ENCODE measurements at places on chromosomes 7 and 10.

GRCh38 chr7:27179503-27180430 lies 5.3 kb downstream of the HOXA11 start:
- DNase-seq = peak; percentile 19

DNA sequence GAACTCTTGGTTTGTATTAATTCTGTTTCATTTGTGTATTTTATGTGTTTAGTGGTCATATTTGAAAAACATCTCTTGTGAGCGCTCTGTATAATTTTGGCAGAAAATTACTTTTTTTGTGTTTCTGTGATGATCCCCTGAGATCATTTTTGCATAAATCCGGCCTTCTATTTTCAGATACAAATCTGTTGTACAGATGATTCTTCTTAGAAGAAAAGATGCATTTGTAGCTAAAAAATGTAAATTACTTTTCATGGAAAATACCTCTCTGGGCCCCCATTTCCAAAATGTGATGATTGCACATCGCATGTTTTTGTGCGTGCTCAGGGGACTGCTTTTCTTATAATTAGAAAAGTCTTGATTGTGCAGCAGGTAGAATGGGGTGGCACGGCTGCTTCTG lies 395.4 kb downstream of the LRMDA start:
- no peak for DNase-seq

DNA sequence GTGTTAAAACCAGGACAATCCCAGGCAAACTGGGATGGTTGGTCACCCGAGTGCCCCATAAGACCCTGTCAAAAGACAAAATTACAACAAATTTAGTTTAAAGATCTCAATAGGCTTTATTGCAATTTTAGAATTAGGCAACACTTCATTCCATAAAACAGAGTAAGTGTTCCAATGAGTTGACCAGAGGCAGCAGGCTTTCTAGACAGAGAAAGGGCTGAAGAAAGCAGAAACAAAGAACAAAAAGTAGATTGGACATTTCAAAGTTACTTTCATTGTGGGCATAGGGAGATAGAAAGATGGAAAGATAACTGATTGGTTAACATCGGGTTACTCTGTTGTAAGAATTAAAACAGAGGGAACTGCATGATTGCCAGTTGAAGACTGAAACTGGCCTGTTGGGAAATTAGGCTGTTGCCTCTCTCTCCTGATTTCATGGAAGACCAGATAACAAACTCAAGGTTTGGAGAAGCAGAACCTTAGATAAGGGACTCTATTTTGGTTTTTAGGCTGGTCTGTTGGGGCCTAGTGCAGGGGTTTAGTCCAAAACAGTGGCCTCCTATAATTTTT lies 36.3 kb downstream of the ENTPD1 start:
- DNase-seq = no peak

- no peak for DNase-seq
Observed at GRCh38 chr7:21099432-21099831, 312.7 kb upstream of the SP8 start.

DNA sequence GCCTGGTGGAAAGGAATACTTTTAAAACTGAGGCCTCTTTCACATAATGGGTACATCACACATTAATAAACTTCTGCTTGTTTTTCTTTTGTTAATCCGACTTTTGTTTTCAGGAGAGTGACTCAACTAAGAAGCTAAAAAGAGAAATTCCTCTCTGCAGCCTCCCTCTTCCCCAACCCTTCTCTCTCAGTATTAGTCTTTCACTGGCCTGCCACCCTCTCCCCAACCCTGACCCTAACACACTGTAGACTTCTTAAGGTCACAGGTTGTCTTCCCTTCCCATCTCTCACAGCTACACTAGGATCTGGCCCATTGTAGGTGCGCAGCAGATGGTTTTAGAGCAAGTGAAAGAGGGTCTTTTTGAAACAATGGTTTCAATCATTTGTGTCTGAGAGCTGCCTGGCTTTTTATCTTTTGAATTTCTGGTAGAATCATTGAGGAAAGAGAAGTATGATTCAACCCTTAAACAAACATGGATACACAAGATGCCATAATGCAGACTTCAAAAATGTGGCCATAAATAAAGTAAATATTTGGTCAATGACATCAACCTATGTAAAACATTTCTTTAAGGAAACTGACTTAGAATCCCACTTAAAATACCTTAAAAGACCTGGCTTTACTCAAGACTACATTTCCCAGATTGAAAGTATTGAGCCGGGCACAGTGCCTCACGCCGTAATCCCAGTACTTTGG lies 17.9 kb upstream of the FFAR4 start:
- DNase-seq = no peak

DNA sequence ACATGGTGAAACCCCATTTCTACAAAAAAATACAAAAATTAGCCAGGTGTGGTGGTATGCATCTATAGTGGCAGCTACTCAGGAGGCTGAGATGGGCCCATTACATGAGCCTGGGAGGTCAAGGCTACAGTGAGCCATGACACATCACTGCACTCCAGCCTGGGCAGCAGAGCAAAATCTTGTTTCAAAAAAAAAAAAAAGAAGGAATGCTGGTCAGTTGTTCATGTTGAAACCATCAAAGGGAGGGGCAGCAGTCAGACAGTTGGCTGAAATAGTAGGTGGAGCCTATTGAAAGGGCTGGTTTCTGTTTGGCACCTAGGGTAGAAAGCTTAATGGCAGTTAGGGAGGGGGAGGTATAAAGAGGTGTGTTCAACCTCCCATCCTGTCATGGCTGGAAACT lies 323.0 kb downstream of the GALNT17 start:
- DNase-seq = no peak

GRCh38 chr10:71231206-71231605 lies 18.8 kb downstream of the UNC5B start:
- no peak for DNase-seq

GRCh38 chr10:71978476-71978875 lies 14.3 kb downstream of the CHST3 start:
- DNase-seq = no peak

DNA sequence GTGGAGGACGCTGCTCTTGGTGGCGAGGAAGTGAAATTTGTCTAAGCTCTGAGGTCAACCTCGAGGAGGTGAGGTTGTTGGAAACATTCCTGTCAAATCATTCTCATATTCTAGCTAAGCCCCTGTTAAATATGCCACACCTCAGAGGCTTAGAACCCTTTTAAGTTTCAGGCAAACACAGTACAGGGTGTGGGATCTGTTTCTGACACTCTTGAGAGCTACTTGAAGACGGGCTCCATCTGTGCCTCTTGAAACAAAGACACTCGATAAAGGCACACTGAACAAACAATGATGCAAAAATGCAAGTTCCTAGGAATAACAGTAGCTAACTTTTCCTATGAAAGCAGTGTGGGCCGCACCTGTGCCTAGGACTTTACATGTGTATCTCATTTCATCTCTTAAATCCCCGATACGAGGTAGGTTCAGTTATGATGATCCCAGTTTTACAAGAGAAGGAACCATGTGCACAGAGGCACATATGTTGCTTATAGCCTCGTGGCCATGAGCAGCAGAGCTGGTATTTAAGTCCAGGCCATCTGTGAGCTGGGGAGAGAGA lies 299.2 kb downstream of the CCDC3 start:
- no peak for DNase-seq

- DNase-seq = no peak
Observed at GRCh38 chr10:1737222-1738061, at the start of gene ADARB2. Gene ADARB2 (minus strand): TSS chr10:1737525.

DNA sequence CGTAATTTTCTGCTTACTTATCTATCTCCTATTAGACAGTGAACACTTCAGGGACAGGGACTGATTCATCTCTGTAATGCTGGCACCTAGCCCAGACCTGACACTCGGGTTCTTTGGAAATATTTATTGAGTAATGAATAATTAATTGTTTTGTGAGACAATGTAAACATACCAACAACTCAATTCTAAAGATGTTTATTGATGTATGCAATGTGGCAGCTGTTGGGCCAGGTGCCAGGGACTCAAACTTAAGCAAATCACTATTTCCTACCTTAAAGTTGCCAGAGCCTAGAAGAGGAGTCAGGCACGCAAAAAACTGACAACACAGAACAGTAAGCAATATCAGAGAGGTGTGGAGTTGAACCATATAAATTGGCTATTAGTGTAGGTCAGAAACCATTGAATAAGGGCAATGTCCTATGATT lies 63.6 kb upstream of the BMPER start:
- no peak for DNase-seq

DNA sequence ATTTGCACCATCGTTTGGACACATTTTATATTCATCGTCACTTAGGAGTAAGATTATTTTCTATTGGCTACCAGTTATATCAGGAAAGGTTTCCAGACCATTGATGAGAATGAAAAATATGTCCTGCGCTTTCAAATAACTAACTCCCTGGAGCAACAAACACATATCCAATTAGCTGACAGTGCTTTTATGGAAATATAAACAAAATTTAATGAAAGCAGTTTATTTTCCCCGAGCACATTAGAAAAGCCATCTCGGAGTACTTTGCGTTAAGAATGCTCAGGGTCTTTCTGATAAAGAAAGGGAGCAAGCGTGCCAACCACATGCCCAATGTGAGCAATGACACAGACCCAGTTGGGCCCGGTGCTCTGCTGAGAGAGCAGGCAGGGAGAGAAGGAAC lies 85.1 kb upstream of the ZPBP start:
- no peak for DNase-seq

DNA sequence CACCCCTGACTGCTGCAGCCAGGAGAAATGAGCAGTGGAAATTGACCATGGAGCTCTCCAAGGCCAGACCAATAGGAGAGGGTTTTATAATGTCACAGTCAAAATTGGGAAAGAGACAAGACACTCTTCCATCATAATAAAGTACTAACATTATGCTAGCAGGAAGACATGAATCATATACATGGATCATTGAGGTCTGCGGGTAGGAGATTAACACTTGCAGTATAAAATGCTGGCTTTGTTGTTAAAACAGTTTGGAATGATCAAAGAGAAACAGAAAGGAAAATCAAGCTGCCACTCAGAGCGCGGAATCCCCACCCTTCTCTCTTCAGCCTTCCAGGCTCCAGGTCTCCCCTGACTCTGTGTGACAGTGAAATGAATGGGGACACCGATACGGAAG lies 53.4 kb upstream of the CALN1 start:
- no peak for DNase-seq

DNA sequence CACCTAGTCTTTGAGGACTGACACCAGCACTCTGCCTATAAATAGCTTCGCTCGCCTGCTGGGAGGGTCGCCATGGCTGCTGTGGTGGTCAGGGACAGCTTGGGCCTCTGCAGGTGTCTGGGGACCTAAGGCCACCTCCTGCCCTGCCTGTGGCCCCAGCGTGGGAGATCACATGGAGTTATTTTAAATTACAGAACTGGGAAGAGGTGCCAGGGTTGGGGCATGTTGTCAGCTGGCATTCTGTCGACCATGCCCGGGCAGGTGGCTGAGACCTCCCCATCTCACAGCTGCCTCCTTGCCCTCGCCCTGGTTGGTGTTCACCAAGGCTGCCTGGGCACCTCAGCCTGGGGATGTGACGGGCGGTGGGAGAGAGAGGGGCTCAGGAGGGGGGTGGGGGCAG lies 18.1 kb downstream of the SHH start:
- no peak for DNase-seq

DNA sequence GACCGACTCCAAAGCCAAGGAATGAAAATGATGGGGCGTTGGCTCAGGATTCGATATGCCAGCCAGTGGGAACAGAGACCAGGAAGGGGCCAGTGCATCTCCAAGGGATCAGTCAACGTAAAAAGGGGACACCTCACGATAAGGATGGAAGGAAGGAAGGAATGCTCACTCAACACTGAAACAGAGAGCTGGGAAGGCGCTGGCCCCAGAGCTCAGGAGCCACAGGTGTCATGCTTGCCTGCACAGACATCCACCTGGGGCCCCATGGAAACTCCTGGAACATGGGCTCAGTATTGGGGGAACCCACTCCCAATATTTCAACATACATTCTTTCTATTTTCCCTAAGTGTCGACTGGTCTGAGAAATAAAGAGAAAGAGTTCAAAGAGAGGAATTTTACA lies 5.3 kb downstream of the MMRN2 start:
- DNase-seq = no peak

DNA sequence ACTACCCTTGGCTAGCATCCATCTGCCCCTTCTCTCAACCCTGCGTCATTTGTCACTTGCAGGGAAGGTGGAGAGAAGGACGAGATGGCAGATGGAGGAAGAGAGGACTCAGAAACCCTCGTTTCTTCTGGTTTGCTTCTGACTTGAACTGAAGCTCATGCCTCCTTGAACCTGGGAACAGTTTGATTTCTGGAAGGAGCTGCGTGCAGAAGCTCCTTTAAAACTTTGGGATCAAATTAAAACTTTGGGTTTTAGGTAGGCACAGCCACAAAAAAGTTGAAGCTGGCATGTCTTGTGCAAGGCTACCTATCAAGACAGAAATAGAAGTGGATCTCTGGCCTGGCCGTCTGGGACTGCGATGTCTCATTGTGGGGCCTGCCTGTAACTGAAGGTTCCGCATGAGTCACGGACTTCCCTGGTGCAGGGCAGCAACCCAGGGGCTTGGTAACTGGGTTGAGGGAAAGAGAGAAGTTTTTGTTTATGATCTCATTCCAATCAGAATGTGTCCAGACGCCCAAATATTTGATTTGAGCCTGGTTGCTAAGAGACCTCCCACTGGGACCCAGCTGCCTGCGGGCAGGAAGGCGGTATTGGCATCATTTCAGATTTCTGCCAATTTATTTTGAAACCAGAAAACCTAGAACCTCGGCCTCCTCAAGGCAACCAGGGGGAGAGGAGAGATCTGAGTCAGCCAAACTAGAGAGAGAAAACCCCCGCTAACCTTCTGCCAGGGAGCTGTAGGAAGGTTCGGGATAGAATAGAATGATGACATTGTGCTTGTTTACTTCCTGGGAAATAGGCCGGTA lies 15.8 kb upstream of the CAMK1D start:
- no peak for DNase-seq

- DNase-seq = no peak
Observed at GRCh38 chr10:52343439-52343838, 29.4 kb downstream of the DKK1 start.

DNA sequence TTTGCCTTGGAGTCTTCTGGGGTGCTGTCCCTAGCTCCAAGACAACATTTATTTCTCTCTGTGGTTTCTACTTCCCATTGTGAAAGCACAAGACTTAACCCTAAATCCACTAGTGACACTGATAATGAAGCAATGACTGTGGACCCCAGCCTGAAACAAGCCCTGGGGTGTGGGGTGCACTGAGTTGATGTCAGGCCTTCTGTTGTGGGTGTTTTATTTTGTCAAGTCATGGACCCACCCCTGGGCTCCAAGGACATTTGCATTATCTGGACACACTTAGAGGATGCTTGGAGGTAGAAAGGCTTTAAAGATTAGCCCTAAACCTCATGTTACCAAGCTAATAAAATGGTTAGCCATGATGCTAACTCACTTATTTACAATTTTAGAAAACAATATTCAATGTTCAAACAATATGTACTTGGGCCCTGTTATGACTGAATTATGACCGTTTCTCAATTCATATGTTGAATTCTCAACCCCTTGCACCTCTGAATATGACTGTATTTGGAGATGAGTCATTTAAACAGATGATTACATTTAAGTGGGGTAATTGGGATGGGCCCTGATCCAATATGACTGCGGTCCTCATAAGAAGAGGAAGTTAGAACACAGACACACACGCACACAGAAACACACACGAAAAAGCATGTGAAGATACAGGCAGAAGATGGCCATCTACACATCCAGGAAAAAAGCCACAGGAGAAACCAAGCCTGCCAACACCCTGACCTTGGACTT lies 137.2 kb upstream of the IGFBP3 start:
- no peak for DNase-seq
